Mammary epithelial cell (primary cell): ENCODE measurements at places on chromosomes 6 and 20.

- DNase-seq: no peak
Observed at GRCh38 chr6:158323561-158323958, 11.3 kb downstream of the TULP4 start.

- DNase-seq: peak; percentile 28
Observed at GRCh38 chr20:50380697-50381040, 129.5 kb upstream of the PTPN1 start.

GRCh38 chr6:95321126-95321525, 256.2 kb upstream of the MANEA start:
- no peak for DNase-seq

GRCh38 chr6:169046483-169047192, 207.0 kb downstream of the THBS2 start:
- DNase-seq: peak; percentile 43

GRCh38 chr20:10453241-10453640, 18.1 kb downstream of the SLX4IP start:
- DNase-seq: no peak

- no peak for DNase-seq
Observed at GRCh38 chr20:58128635-58129625, 99.5 kb downstream of the ANKRD60 start.

DNA sequence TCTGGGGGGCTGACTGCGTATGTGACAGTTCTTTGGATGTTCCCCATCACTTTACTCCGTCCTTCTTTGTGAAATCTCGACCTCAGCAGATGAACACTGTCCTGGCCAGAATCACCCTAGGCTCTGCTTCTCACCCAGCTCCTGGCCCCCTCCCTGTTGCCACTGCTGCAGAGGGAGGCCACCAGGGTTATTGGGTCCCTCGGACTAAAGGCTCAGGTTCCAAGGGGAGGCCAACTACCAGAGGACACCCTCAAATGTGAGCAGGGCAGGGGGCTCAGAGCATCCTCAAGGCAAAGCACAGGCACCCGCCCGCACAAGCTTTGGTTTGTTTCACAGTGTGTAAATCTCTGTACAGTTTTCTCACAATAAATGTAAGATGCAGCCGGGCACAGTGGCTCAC, 269.9 kb downstream of the UST start:
- no peak for DNase-seq

GRCh38 chr6:111210194-111210728, 123.0 kb downstream of the SLC16A10 start:
- peak; percentile 57 for DNase-seq

GRCh38 chr20:24461848-24462247, 7.6 kb upstream of the SYNDIG1 start:
- DNase-seq: no peak

GRCh38 chr6:116963972-116964371, 86.9 kb downstream of the RFX6 start:
- no peak for DNase-seq
